ENCODE measurements at places on chromosomes 4 and X. TPM values are rescaled to one million over a fixed set of nuclear protein-coding genes. Genes with fewer than 3 reads are reported as not detected.

- no peak overlapping the region for H3K27ac ChIP-seq
- no peak for DNase-seq
- H3K36me3 ChIP-seq = no peaks in the 10 kb centered on the region
- no peak overlapping the region for H3K4me3 ChIP-seq
Observed at GRCh38 chrX:31154946-31155345, 83.1 kb upstream of the FTHL17 start.

GRCh38 chr4:89799071-89799470 lies 37.9 kb downstream of the SNCA start:
- H3K4me3 ChIP-seq = no peak overlapping the region
- no peaks in the 10 kb centered on the region for H3K4me1 ChIP-seq
- H3K27me3 ChIP-seq = no peaks in the 10 kb centered on the region

GRCh38 chr4:101794806-101795205 lies 4.3 kb downstream of the BANK1 start:
- H3K27ac ChIP-seq = no peak overlapping the region
- DNase-seq = no peak
- H3K4me3 ChIP-seq = no peak overlapping the region
- H3K4me1 ChIP-seq = peaks cover 3% of the 10 kb centered on the region
- no peaks in the 10 kb centered on the region for H3K36me3 ChIP-seq

GRCh38 chr4:613126-613525 lies 12.2 kb upstream of the PDE6B start:
- no peaks in the 10 kb centered on the region for H3K36me3 ChIP-seq
- H3K4me3 ChIP-seq = no peak overlapping the region
- no peaks in the 10 kb centered on the region for H3K4me1 ChIP-seq
- no peak for DNase-seq
- H3K27me3 ChIP-seq = peaks cover 5% of the 10 kb centered on the region

Gene MAGEB4
- not detected for total RNA-seq

DNA sequence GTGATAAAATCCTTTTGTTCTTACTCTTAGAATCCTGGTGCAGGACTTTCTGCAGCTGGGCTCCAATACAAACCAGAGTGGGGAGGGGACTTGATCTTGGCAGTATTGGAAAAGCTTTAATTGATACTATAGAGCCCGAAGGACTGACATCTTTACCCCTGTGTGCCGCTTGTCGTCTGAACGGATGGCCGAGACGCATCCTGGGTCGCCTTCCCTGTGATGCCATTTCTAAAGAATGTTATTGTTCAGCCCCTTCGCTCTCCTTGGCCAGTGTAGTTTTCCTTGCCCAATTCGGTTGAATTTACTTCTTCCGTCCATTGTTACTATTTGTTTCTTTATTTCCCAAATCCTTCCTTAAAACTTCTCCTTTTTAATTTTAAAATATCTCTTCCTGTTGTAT lies 80.9 kb downstream of the CLDN34 start:
- H3K27me3 ChIP-seq = no peaks in the 10 kb centered on the region
- no peak for DNase-seq
- H3K27ac ChIP-seq = no peak overlapping the region
- H3K4me1 ChIP-seq = no peaks in the 10 kb centered on the region
- H3K4me3 ChIP-seq = no peak overlapping the region

Gene F8A2
- not detected for total RNA-seq

DNA sequence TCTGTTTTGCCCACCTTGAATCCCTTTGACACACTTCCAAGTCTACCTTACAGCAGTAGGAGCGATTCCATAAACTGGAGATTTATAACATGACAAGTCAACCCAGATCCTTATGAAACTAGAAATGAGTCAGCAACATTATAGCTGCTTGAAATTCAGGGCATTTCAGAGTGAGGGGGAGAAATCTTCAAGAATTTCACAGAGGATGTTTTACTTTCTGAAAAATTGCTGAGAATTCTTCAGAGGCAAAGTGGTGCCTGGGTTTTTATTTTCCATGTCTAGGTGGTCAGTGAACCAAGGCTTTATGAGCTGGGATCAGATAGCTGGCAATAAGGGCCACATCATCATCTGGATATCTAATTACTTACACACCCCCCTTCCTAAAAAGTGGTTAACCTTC lies 119.8 kb downstream of the PPARGC1A start:
- H3K4me3 ChIP-seq = no peak overlapping the region
- no peaks in the 10 kb centered on the region for H3K27me3 ChIP-seq
- no peaks in the 10 kb centered on the region for H3K36me3 ChIP-seq
- no peaks in the 10 kb centered on the region for H3K4me1 ChIP-seq

Gene MID1IP1
- 127 TPM for total RNA-seq

DNA sequence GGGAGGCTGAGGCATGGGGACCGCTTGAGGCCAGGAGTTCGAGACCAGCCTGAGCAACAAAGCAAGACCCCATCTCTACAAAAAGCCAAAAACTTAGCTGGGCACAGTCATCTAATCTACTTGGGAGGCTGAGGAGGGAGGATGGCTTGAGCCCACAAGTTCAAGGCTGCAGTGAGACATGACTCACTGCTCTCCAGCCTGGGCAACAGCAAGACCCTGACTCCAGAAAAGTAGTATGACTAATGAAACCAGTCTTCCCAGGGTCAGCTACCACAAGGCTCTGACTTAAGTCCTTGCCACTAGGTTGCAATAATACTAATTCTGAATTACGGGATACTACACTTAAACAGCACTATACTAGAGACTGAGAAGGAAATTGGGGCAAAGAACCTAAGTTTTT lies 33.1 kb downstream of the ERVMER34-1 start:
- H3K27me3 ChIP-seq = no peaks in the 10 kb centered on the region
- H3K4me3 ChIP-seq = no peak overlapping the region
- H3K27ac ChIP-seq = no peak overlapping the region

Data from osteoblast (primary cell).